ENCODE measurements at places on chromosomes 1 and 21. TPM values are rescaled to one million over a fixed set of nuclear protein-coding genes. Genes with fewer than 3 reads are reported as not detected.

- H3K27ac ChIP-seq = peak overlapping the region; percentile 97
- peak overlapping the region; percentile 84 for H3K4me3 ChIP-seq
- H3K4me1 ChIP-seq = peaks cover 13% of the 10 kb centered on the region
- DNase-seq = peak; percentile 57
Measured at GRCh38 chr1:77888781-77889642, 588 bp downstream of the NEXN start.

- H3K27ac ChIP-seq = no peak overlapping the region
- H3K27me3 ChIP-seq = no peaks in the 10 kb centered on the region
- DNase-seq = no peak
- H3K4me3 ChIP-seq = no peak overlapping the region
Measured at GRCh38 chr1:97209381-97209957, 487.9 kb downstream of the PTBP2 start.

The PIK3C2B gene
- total RNA-seq = 26.0 TPM

GRCh38 chr1:43444151-43444828, 9.4 kb downstream of the HYI start:
- H3K36me3 ChIP-seq = no peaks in the 10 kb centered on the region
- no peaks in the 10 kb centered on the region for H3K27me3 ChIP-seq
- H3K27ac ChIP-seq = no peak overlapping the region
- DNase-seq = no peak
- H3K4me3 ChIP-seq = no peak overlapping the region

DNA sequence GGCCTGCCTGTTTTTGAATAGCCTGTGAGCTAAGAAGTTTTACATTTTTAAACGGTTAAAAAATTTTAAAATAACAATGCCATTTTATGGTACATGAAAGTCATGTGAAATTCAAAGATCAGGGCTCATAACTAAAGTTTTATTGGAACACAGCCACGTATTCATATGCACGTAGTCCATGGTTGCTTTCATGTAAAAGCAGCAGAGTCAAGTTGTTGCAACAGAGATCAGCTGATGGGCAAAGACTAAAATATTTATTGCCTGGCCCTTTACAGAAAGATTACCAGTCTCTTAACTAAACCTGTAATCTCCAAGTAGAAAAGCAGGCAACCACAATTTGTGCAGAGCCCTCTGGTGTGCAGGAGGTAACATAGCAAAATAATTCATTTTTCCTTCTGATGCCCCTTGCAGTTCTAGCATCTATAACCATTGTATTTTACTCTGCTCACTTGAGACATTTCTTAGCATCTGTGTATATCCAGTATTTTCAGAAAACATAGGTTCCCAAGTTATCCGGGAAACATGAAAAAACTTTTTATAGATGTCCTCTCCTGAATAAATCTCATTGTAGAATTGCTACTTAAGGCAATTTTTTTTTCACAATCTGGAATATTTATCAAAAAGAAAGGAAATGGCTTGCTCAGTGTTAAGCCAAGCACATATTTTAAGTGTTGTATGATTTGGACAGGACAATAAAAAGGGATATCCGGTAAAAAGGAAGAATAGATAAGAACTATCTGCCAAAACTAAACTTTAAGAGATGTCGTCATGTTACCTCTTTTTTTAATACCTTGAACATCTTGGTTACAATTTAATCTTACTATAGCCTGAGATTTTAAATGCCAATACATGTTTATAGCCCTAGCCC, 430.8 kb downstream of the PLPP3 start:
- H3K4me1 ChIP-seq = peaks cover 5% of the 10 kb centered on the region
- H3K27me3 ChIP-seq = no peaks in the 10 kb centered on the region
- H3K27ac ChIP-seq = no peak overlapping the region
- H3K36me3 ChIP-seq = no peaks in the 10 kb centered on the region

GRCh38 chr1:155273343-155274245, at the start of gene CLK2:
Gene CLK2, minus strand, starts transcription at chr1:155273504. Its CDS starts 2,527 bp downstream, at chr1:155270977.
- H3K4me1 ChIP-seq = peaks cover 11% of the 10 kb centered on the region
- no peaks in the 10 kb centered on the region for H3K36me3 ChIP-seq
- H3K4me3 ChIP-seq = peak within 1 kb of the TSS; percentile 57
- H3K27me3 ChIP-seq = no peaks in the 10 kb centered on the region
- peak within 1 kb of the TSS; percentile 98 for H3K27ac ChIP-seq
- DNase-seq = peak; percentile 98

The CR2 gene
- 0.17 TPM for total RNA-seq

DNA sequence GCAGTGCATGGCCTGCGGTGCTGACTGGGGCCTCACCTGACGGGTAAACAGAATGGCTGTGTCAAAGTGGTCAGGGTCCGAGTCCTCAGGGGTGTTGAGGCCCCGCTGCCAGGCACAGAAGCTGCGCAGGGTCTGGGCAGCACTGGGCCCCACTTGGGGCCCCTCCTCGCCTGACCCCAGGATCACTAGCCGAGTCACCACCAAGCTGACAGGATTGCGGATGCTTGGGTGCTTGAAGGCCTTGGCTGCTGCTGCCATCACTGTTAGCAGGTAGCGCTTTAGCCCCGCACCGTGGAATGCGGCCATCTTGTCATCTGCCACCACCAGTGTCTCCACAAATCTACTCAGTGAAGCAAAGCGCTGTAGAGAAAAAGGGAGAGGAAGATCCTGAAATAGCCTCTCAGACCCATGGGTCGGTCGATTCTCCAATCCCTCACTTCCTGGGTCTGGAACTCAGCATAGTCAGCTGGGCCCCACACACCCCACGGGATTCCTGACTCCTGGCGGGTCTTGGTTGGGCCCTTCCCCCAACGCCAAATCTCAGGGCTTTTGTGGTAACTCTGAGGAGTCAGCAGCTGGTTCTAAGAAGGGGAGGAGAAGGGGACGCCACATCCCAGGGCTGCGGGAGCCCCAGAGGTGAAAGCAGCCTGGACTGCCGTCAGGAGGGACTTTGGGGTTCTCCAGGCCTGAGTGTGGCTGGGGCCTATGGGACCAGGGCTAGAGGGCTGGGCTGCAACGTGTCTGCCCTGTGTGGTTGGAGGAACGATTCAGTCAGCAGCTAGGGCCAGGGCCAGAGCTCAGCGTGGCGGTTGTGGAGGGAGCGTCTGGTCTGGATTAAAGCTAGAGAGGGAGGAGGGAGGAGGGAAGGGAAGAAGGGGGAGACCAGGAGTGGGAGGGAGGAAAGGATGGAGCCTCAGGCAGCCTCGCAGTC, 2.1 kb downstream of the ADAMTS4 start:
- H3K27ac ChIP-seq = peak overlapping the region; percentile 96
- peak; percentile 73 for DNase-seq
- no peaks in the 10 kb centered on the region for H3K27me3 ChIP-seq
- no peaks in the 10 kb centered on the region for H3K36me3 ChIP-seq
- H3K4me1 ChIP-seq = peaks cover 35% of the 10 kb centered on the region

GRCh38 chr1:52403566-52404115, 582 bp downstream of the ORC1 start:
- H3K36me3 ChIP-seq = no peaks in the 10 kb centered on the region
- H3K27me3 ChIP-seq = no peaks in the 10 kb centered on the region
- peak overlapping the region; percentile 5 for H3K27ac ChIP-seq
- DNase-seq = peak; percentile 54

The EDARADD gene
- total RNA-seq = 2.4 TPM

The C1orf226 gene
- total RNA-seq = 6.6 TPM

All from hepatocyte (in vitro differentiated cells).